ENCODE measurements at places on chromosomes 2 and 18.

- no peak for DNase-seq
Observed at GRCh38 chr2:217075268-217076057, 215.6 kb upstream of the TNP1 start.

DNA sequence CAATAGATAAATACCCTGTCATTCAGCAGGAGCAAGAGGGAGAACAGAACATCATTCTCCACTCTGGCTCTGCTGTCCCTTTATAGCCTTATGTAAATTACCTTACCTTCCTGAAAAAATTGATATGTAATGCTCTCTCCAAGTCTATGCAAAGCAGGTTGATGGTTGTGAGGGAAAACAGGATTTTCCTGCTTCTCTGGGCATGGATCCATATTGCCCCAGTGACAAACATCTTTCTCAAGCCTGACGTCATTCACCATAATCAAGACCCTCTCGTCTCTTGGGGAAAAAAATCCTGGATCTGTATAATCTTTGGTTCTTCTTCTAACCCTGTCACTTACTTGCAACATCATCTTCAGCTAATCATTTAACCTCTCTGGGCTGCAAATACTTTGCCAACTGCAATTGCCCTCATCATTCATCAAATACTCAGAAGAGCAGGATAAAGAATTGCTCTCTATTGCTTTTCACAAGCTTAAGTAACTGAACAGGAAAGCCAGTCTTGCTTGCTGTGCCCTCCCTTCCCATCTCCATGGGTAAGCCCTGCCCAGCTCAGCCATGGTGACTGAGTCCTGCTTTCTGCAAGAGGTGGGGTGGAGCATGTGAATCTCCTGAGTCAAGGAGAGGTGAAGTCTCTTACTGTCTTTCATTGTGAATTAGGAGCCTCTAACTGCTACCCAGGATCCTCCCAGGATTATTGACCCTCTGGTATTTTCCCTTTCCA, 123.7 kb upstream of the KLF7 start:
- no peak for DNase-seq

- DNase-seq, result no peak
Observed at GRCh38 chr2:237421542-237422116, 7.7 kb upstream of the COL6A3 start.

DNA sequence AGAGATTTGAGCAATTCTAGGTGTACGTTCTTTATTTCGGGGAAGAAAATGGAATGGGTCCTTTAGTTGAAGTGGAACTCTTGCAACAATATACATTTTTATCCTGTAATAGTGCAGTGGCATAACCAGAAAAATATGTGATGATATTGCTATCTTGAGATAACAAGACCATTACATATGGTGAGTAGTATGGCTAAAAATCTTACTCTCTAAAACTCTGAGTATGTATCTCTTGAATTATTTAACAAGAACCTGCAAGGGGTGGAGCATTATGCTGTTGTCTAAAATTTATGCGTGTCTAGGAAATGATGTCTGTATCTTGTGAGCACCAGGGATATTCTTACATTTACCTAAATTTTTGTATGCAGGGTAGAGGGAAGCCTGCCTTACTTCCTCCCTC, 68.4 kb upstream of the SLC4A10 start:
- DNase-seq, result no peak

DNA sequence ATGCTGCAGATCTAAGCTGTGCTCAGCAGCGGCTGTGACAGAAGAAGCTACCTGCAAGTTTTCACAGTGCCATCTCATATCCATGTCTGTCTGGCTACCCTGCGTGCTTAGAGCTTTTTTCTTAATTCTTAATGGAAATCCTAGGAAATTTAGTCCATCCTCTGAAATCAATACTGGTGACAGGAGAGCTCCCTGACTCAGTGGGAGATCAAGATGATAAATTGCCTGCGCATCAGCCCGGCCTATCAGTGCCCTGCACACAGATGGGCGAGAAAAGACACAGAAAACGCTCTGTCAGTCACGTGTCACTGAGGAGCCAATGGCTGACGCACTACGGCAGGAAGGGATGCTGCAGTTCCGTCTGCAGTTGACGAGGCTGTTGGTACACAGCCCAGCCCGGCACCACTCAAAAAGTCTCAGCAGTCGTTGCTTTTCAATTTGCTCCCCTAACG, 819.6 kb upstream of the FSHR start:
- no peak for DNase-seq

DNA sequence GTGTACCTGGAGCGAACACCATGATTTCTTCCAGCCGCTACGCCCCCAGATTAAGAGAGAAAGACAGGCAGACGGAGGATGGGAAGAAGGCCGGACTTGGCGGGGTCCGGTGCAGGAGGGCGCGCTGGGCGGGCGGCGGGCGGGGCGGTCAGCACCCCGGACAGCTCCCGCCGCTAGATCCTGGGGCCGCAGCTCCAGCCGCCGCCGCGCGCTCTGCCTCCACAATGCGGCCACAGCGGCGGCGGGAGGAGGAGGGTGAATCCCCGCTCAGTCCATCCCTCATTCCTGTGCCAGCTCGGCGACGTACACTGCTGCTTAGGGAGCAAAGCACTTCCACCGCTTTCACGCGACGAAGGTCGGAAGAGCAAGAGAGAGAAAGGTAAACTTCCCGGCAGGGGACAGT, at the start of gene AKAIN1:
AKAIN1 (minus strand) TSS at position 226 of the 403 bp plus-strand sequence; CDS start at position 22, 204 bp downstream.
- no peak for DNase-seq

- no peak for DNase-seq
Observed at GRCh38 chr2:8549942-8550341, 131.9 kb upstream of the ID2 start.

- DNase-seq, result no peak
Observed at GRCh38 chr18:79528846-79529245, 133.1 kb downstream of the NFATC1 start.

Measured in AG04449 (cell line).